Stomach (tissue), 19 donors: ENCODE measurements at places on chromosomes 13 and 19. TPM values are rescaled to one million over a fixed set of nuclear protein-coding genes. Genes with fewer than 3 reads are reported as not detected.

DNA sequence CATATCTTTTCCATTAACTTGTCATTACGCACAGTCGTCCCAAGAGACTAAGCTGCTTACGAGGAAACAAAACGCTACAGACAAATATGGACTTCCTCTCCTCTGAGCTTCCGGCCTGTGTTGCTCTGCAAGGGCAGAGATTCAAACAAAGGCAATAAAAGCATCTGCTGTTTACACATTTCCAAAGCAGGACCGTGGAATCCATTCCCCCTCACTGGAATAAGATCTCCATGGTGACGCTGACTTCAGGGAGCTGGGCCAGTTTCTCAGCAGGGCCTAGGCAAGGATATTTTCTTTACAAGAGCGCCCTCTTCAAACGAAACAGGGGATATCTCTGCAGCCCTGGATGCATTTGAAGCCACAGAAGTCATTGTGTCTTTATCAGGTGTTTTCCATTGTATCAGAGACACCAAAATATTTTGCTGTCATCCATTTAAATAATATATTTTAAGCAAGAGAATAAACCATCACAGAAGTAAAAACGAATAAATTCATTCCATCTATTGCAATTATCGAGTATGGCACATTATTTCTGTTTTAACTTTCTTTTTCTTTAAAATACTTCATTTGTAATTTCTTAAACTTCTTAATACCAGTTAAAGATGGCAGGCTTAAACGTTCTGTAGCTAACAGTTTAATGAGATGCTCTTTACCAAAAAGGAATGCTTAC lies 177.5 kb downstream of the DCLK1 start:
- H3K4me1 ChIP-seq = peaks cover 7% of the 10 kb centered on the region
- peak; percentile 94 for DNase-seq
- no peaks in the 10 kb centered on the region for H3K36me3 ChIP-seq

- H3K36me3 ChIP-seq = peaks cover 40% of the 10 kb centered on the region
- no peak overlapping the region for H3K4me3 ChIP-seq
- DNase-seq = no peak
- H3K27ac ChIP-seq = no peak overlapping the region
- peaks cover 29% of the 10 kb centered on the region for H3K4me1 ChIP-seq
Measured at GRCh38 chr19:1090731-1091543, 4.2 kb downstream of the POLR2E start.

- H3K27ac ChIP-seq = peak overlapping the region; percentile 23
- H3K4me1 ChIP-seq = no peaks in the 10 kb centered on the region
Measured at GRCh38 chr13:51222686-51223559, 725 bp downstream of the FAM124A start.

- peak overlapping the region; percentile 32 for H3K27ac ChIP-seq
- no peak overlapping the region for H3K4me3 ChIP-seq
- no peaks in the 10 kb centered on the region for H3K36me3 ChIP-seq
- peak; percentile 72 for DNase-seq
- peaks cover 17% of the 10 kb centered on the region for H3K4me1 ChIP-seq
Measured at GRCh38 chr13:26024558-26024957, 27.3 kb downstream of the SHISA2 start.

Gene IL17D
- total RNA-seq = 3.1 TPM

Gene KCTD4
- not detected for total RNA-seq

Gene ZNF575
- total RNA-seq = not detected
